Islet precursor cell (in vitro differentiated cells): ENCODE measurements at places on chromosomes 12 and 14.

DNA sequence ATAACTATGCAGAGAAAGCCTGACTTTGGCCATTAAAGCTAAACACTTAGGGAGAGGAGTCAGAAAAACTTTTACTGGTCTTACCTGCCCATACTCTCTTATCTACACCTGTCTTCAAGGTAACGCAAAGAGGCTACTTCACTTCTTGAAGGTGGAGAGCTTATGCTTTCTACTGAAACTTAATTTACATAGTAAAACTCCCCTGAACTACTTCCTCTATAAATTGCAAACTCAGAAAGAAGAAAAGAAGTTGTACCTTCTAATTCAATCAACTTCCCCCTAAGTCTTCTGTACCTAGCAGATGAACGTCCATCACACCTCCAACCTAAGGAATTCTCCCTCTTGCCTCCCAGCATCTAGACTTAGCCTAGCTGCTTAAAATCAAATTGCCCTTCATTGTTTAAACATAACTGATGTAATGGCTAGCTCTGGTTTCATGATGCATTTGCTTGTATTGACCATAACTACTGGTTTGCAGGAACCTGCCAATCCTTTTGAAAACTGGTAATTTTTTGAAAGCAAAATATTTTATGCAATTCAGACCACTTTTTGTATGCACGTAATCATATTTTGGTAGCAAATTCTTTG is 87.7 kb downstream of the STON2 start:
- no peak for DNase-seq

GRCh38 chr14:35708062-35708461 is 101.0 kb downstream of the RALGAPA1 start:
- DNase-seq = no peak

GRCh38 chr14:94374749-94375260 is 13.6 kb downstream of the SERPINA1 start:
- peak; percentile 35 for DNase-seq

DNA sequence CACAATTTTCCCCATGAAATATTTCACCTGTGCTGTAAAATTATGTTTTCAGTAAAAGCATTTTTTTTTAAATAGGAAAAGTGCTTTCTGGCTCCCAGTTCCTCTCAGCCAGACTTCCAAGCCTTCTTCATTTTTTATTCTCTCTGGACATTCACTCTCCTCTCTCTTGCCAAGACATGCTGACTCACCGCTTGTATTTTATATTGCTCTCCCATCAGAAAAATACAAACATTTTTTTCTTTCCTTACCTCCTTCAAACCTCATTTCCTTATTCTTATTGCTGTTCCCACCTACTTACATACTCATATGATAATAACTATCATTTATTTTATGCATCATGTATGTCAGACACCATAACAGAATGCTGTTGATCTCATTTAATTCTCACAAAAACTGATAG is 37.7 kb upstream of the ZNF641 start:
- no peak for DNase-seq

GRCh38 chr12:5171701-5172100 is 128.0 kb downstream of the KCNA5 start:
- DNase-seq = peak; percentile 78

GRCh38 chr12:57104292-57104910 is 6.8 kb downstream of the STAT6 start:
- no peak for DNase-seq

- DNase-seq = no peak
Measured at GRCh38 chr14:31902945-31903646, 174.0 kb upstream of the ARHGAP5 start.

DNA sequence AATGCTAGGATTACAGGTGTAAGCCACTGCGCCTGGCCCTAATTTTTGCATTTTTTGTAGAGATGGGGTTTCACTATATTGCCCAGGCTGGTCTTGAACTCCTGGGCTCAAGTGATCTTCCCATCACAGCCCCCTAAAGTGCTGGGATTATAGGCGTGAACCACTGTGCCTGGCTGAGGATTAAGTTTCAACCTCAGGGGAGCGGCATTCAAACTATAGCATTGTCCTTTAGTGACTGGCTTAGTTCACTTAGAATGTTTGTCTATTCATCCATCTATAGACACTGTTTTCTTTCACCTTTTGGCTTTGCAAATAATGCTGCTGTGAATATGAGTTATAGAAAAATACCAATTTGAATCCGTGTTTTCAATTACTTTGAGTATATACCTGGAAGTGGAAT is 25.2 kb downstream of the PTPN11 start:
- no peak for DNase-seq

DNA sequence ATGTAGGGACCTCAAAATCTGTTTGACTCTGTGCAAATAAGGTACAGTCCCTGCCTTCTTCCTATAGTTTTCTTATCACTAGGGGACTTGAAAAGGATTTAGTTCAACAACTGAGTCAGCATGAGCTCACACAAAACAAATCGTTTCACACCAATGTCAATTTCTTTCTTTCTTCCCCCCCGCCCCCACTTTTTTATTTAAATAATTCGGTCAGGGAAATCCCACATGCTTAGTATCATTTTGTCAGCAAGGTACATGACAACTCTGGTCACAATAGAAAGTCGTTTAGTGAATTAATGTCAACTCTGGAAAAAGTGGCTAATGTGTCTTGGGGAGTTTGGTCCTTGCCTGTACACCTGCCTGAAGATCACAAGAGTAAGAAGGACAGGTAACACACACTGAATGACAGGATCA is 232.2 kb upstream of the PLEKHG7 start:
- DNase-seq = no peak

DNA sequence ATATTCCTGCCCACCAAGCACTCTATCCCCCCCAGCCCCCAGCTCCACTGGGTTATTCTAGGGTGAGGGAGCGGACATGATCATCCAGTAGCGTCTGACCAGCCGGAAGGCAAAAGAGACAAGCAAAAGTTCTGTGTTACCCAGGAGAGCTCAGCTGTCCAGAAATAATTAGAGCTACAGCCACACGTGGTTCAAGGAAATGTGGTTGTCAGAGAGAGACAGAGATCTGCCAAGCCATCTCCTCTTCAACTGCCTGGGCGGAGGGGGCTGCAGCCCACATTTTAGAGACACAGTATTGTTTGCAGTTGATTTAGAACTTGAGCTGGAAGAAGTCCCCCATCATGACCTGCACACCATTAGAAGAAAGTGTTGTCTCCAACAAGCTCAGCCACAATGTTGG is 30.4 kb downstream of the DAO start:
- no peak for DNase-seq

DNA sequence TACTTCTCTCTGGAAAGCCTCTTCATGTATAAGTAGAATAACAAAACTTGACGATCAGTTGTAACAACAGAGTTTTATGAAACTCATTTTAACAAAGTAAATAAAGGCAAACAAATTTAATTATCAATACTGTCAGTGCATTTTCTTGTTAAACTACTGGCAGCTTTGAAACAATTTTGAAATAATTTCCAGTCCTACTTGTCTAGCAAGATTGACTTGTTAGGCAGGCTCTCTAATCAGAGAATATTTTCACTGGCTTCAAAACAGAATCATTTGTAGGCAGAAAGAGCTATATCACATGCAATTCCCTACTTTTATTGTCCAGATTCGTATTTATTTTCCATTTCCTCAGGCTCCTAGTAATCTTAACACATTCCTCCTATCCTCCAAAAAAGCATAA is 45.9 kb upstream of the SLC6A13 start:
- no peak for DNase-seq

DNA sequence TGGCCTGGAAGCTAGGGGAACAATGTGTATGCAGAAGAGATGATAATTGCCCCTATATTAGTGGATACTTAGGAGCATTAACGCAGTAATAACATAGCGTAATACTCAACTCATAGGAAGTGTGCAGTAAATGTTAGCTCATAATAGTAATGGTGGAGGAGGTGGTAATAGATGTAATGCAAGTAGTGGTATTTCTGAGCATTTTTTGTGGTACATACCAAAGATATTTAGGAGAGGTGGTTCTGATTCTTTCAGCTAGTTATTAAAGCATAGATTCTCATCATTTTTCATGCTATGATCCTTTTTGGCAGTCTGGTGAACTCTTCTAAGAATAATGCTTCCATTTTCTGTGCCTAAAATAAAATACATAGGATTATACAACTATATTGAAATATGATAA is 233.1 kb downstream of the PTPRO start:
- no peak for DNase-seq

GRCh38 chr12:108646600-108647579 is 13.2 kb upstream of the SELPLG start:
- no peak for DNase-seq

GRCh38 chr14:92546347-92547053 is 32.9 kb downstream of the RIN3 start:
- DNase-seq = no peak

DNA sequence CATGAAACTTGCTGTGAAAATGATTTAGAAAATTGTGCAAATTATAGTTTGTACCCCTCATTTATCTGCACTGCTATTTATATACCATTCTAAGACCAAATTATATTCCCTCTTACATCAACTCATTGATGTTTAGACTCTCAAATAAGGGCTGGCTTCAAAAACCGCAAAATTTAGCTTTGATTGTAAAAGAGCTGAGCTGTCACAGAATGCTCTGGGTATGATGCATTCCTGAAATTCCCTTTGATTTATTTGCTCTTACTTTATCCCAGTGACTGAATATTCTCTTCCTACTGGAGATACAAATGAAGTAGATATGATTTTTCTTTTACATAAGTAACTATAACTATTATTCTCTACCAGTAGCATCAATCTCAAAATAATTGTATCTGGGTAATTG is 78.0 kb upstream of the TMTC2 start:
- no peak for DNase-seq

- no peak for DNase-seq
Measured at GRCh38 chr14:20329355-20329754, 3.7 kb downstream of the CCNB1IP1 start.

GRCh38 chr14:103859416-103860202 is 12.2 kb upstream of the PPP1R13B start:
- peak; percentile 45 for DNase-seq

DNA sequence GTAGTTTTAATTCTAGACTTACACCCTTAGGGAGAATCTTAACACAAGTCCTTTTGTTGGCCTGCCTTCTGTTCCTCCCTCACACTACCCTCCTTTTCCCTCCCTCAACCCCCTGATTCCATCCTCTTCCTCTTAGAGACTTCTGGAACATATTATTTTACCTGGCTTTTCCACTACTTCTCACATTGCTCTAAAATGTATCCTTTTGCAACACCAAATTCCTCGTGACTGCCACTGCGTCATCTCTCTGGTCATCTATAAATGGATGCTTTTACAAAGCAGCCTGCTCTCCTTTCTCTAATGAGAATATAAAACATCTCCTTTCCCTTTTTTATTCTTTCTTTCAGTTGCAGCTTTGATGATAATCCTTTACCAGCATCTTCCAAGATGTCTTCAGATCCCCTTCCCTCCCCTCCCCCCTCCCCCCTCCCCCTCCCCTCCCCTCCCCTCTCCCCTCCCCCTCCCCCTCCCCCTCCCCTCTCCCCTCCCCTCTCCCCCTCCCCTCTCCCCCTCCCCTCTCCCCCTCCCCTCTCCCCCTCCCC is 93.6 kb downstream of the DIP2B start:
- peak; percentile 30 for DNase-seq

DNA sequence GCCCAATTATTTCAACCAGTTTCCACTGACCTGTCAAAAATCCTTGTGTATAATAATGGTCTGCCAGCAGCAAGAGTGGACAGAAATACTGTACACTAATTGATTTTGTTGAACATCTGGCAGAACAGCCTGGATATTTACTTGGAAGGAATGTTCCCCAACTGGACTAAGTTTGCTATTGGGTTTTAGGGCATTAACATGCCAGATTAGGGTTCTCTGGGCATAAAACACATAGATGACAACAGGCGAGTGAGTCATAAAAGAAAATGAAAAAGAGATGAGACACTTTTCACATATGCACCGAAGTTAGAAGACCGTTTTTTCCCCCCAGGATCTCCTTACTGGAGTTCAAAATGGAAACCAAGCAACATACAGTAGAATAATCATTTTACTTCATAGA is 236.3 kb upstream of the NAV3 start:
- DNase-seq = no peak

DNA sequence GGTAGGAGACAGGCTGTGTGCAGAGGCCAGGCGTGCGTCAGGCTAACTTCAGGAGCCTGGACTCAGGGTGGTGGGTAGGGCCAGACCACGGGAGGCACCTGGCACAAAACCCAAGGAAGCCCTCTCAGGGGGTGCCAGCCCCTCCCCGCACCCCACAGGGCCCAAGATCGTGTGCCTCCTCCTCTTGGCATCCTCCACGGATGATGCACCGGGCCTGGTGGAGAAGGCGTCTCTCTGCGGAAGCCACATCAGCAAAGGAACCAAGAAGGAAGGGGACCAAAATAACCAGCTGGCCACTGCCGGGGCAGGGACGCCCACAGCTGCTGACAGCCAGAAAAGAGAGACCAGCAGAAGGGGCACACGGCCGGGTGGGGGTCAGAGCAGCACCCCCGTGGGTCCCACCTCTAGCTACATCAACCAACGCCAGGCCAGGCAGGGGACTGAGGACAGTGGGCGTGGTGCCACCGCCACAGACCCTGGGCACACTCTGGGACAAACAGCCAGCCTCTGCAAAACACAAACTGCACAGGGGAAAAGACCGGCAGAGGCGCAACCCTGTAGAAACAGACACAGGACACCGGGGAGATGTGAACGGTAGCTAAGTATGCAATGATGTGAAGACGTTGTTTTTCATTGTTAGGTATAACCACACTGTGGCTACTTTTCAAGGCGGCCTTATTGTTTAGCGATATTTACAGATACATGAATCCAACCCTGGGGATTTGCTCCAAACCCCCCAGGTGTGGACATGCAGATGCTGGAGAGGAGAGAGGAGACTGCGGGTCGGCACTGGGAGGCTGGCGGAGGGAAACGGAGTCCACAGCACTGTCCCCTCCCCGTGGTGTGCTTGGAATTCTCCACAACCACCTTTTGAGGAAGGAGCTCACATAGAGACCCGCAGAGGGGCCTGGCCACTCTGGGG is 26.1 kb upstream of the C14orf180 start:
- peak; percentile 36 for DNase-seq

DNA sequence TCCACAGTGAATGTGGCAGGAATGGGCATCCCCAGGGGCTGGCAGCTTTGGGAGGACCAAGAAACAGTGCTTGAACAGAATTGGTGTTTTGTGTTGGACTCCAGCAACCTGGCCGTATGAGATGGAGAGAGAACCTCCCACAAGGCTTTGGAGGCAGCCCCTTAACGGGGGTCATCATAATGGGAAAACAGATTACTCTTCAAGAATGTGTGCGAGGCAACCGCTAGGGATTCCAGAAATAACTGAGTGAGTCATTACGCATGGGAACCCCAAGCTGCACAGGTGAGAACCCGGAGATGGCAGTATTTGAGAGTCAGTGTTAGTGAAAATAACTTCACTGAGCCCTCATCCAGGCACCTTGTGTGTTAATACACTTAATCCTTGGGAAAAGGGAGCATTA is 567.8 kb upstream of the TBX3 start:
- DNase-seq = peak; percentile 79

DNA sequence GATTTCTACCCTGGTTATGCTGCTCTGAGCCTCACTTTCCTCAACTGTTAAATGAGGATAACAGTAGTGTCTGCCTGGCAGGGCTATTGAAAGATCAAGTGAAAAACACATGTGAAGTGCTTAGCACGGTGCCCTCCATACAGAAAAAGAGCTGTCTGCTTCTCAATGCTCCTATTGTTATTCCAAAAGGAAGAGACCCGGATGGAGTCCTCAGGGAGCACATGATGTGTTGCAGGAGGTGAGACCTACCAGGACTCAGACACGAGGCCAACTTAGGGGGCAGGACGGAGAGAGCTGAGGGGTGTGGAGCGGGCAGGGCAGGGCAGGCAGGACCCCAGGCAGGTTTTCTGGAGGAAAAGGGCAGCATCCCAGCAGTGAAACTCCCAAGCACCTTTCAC is 8.9 kb downstream of the FAIM2 start:
- no peak for DNase-seq

- no peak for DNase-seq
Measured at GRCh38 chr14:62706217-62706616, 339.0 kb downstream of the KCNH5 start.
